ENCODE measurements at places on chromosomes 1 and 21.
A peak's percentile ranks its signal among the peaks of the same experiment; 100 is the strongest.

- DNase-seq, result no peak
Measured at GRCh38 chr21:37249112-37249904, 17.8 kb downstream of the VPS26C start.

GRCh38 chr21:34100337-34100736 lies 27.0 kb downstream of the MRPS6 start:
- DNase-seq, result no peak

GRCh38 chr1:93164816-93165215 lies 15.4 kb downstream of the TMED5 start:
- DNase-seq, result no peak

- no peak for DNase-seq
Measured at GRCh38 chr1:244221991-244222390, 170.9 kb downstream of the ZBTB18 start.

GRCh38 chr1:233172201-233172600 lies 123.3 kb downstream of the PCNX2 start:
- DNase-seq, result no peak

- DNase-seq, result peak; percentile 40
Measured at GRCh38 chr1:232225336-232226131, 404.4 kb downstream of the SIPA1L2 start.

DNA sequence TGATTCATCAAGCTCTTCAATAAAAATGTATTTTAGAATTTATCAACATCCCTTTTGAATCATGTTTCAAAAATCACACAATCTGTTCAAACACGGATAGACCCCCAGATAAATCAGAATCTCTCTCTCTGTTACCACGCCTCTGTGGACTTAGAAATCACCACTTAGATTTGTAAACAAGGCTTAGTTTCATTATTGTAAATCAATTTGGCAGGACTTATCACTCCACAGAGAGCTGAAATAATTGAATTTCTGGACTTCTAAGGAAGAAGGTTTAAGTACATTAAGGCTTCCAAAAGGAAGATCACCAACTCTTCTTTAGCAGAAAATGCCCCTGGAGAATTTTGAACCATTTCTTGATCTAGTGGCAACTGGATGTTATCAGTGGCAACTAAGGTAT lies 100.4 kb downstream of the APP start:
- no peak for DNase-seq

- no peak for DNase-seq
Measured at GRCh38 chr1:171988243-171988885, 147.1 kb downstream of the DNM3 start.

- no peak for DNase-seq
Measured at GRCh38 chr1:232904566-232904965, 45.8 kb upstream of the NTPCR start.

DNA sequence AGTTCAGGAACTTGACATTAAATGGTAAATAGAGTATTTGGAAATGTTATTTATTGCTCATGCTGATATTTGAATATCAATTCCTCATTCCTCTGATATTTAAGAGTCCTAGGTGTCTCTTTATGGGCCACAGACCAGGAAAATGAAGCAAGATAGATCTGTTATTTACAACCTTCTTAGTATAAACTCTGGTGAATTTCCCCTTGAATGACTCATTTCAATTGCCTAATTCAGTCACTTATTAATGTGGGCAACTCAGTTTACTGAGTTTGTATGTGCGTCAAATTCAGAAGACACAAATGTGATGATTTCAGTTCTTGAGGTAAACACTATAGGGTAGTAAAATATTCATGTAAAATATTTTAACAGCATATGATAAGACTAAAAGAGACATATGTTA lies 1404.4 kb upstream of the PRMT6 start:
- DNase-seq, result no peak
